ENCODE measurements at places on chromosomes 13 and 19. TPM values are rescaled to one million over a fixed set of nuclear protein-coding genes. Genes with fewer than 3 reads are reported as not detected.

The OSCAR gene
- under 0.01 TPM for total RNA-seq

The GNG8 gene
- total RNA-seq, result not detected

The ZNF208 gene
- total RNA-seq, result not detected

The ZNF443 gene
- under 0.01 TPM for total RNA-seq

The ZNF793 gene
- total RNA-seq, result 0.58 TPM

The PRR20E gene
- not detected for total RNA-seq

The ZNF284 gene
- total RNA-seq, result 1.6 TPM

The KRTDAP gene
- not detected for total RNA-seq

The ANKRD24 gene
- total RNA-seq, result 0.18 TPM

The GGN gene
- 0.18 TPM for total RNA-seq

The ZFP36 gene
- total RNA-seq, result 14.5 TPM

The CEACAM3 gene
- not detected for total RNA-seq

The ZNF442 gene
- total RNA-seq, result 0.86 TPM

The SYCN gene
- total RNA-seq, result not detected

The CCDC194 gene
- not detected for total RNA-seq

The GPR4 gene
- total RNA-seq, result 0.53 TPM

Measured in myometrial cell (primary cell).